ENCODE measurements at places on chromosomes 11 and 22. TPM values are rescaled to one million over a fixed set of nuclear protein-coding genes. Genes with fewer than 3 reads are reported as not detected.

Gene TMPRSS4
- total RNA-seq: 0.04 TPM

Gene APOL5
- total RNA-seq: not detected

Gene KCNE3
- total RNA-seq: 10.6 TPM

Gene PMM1
- total RNA-seq: 8.7 TPM

Gene MS4A12
- 0.21 TPM for total RNA-seq

Gene CBLIF
- total RNA-seq: not detected

Gene CCDC157
- 6.9 TPM for total RNA-seq

Gene KCNJ1
- total RNA-seq: not detected

Gene SOX6
- 0.70 TPM for total RNA-seq

Gene MFRP
- 0.03 TPM for total RNA-seq

Gene C22orf31
- total RNA-seq: not detected

Gene OR51B5
- total RNA-seq: not detected

Gene PLEKHA7
- 15.8 TPM for total RNA-seq

Gene RFPL3
- not detected for total RNA-seq

Gene MIOX
- 0.16 TPM for total RNA-seq

Gene APOA5
- 0.35 TPM for total RNA-seq

Gene TUG1
- total RNA-seq: 125 TPM

Gene MCAT
- 12.3 TPM for total RNA-seq

Gene IL17REL
- total RNA-seq: 0.31 TPM

Gene PRMT3
- total RNA-seq: 35.0 TPM

Gene LRRC75B
- 22.1 TPM for total RNA-seq

Gene HTR3A
- 8.1 TPM for total RNA-seq

Gene IGF2
- 0.70 TPM for total RNA-seq

Gene DRICH1
- not detected for total RNA-seq

Gene TSPAN32
- not detected for total RNA-seq

Gene KRTAP5-3
- total RNA-seq: not detected

Gene PTPMT1
- total RNA-seq: 87.0 TPM

Gene ACTN3
- total RNA-seq: 3.8 TPM

Gene IRAG1
- 2.5 TPM for total RNA-seq

Gene ZNF215
- 18.8 TPM for total RNA-seq

Gene INPPL1
- total RNA-seq: 54.7 TPM

Gene BATF2
- total RNA-seq: 0.58 TPM

Gene INPP5J
- 11.2 TPM for total RNA-seq

Gene RAB39A
- 26.3 TPM for total RNA-seq

Gene GLB1L2
- total RNA-seq: 12.3 TPM

Gene SUSD2
- 2.1 TPM for total RNA-seq

Gene TRPM5
- not detected for total RNA-seq

Gene HEPN1
- total RNA-seq: not detected

Gene KCNK4
- total RNA-seq: 1.0 TPM

Gene RBM14
- 83.1 TPM for total RNA-seq

Gene RASL10A
- 0.54 TPM for total RNA-seq

Gene CTSF
- total RNA-seq: 51.1 TPM

Gene ZNRF3
- total RNA-seq: 28.9 TPM

Gene EIF3D
- total RNA-seq: 360 TPM

Gene NLRP10
- total RNA-seq: 4.3 TPM

Gene GRAP2
- 0.42 TPM for total RNA-seq

Gene SHISAL1
- total RNA-seq: 4.3 TPM

Gene GRM5
- 0.45 TPM for total RNA-seq

Gene SLC22A8
- total RNA-seq: not detected

Gene TMEM86A
- total RNA-seq: 0.70 TPM
